Stimulated activated CD4-positive, alpha-beta T cell treated with anti-CD3 and anti-CD28 coated beads, Interleukin-15, amount 100 ng/mL, for 24 hours (primary cell): ENCODE measurements at places on chromosomes 7 and 10.

GRCh38 chr7:134935701-134936100, 50.6 kb upstream of the AGBL3 start:
- DNase-seq, result no peak

GRCh38 chr7:31991846-31992245, 78.4 kb downstream of the PDE1C start:
- DNase-seq, result no peak

DNA sequence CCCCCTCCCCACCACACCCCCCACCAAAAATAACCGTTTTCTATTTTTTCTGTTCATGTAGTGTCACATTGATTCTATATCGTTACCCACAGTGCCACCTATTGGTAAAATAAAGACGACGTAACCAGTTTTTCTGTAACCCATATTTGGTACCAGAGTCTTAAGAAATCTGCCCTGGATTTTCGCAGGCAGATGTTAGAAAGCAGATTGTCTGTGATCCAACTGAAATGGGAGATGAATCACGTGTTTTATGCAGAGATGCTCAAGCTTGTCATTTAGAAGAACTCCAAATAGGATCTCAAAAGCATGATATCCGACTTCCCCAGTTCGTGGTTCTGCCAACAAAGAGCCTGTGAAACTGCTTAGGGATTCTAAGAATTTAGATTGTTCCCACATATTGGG, 261.1 kb upstream of the CSTF2T start:
- DNase-seq, result no peak

- peak; percentile 35 for DNase-seq
Measured at GRCh38 chr7:148584154-148584827, 6.3 kb upstream of the C7orf33 start.

DNA sequence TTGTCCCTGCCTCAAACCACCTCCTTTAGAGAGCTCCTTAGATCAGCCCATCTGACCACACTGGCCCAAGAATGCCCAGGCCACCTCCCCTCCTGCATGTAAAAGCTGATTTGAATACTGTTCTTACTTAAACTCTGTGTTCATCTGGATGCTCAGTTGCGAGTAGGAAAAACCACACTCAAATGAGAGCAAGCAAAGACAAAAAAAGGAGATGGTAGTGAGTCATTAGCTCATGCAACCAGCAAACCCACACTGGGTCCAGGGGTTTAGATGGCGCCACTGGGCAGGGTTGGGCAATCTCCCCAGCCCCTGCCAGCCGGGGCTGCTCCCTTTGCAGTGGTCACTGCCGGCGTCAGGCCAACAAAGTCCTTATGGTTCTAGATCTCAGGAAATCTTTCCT, 32.7 kb downstream of the TSPAN15 start:
- no peak for DNase-seq

GRCh38 chr10:12502526-12503274, 153.4 kb downstream of the CAMK1D start:
- DNase-seq, result no peak

GRCh38 chr7:12578930-12579640, 8.6 kb downstream of the SCIN start:
- DNase-seq, result no peak
